Endodermal cell (in vitro differentiated cells): ENCODE measurements at places on chromosomes 1 and 21.

DNA sequence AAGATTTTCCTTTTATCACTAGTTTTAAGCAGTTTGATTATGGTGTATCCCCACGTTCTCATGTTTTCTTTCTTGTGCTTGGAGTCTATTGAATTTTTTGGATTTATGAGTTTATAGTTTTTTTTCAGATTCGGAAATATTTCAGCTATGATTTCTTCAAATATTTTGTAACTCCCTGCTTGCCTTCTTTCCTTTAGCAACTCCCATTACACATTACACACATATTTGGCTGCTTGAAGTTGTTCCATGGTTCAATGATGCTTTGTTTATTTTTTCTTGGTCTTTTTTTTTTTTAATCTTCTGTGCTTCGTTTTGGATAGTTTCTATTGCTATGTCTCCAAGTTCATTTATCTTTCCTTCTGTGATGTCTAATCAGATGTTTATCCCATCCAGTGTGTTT is 48.5 kb upstream of the WARS2 start:
- DNase-seq: no peak

DNA sequence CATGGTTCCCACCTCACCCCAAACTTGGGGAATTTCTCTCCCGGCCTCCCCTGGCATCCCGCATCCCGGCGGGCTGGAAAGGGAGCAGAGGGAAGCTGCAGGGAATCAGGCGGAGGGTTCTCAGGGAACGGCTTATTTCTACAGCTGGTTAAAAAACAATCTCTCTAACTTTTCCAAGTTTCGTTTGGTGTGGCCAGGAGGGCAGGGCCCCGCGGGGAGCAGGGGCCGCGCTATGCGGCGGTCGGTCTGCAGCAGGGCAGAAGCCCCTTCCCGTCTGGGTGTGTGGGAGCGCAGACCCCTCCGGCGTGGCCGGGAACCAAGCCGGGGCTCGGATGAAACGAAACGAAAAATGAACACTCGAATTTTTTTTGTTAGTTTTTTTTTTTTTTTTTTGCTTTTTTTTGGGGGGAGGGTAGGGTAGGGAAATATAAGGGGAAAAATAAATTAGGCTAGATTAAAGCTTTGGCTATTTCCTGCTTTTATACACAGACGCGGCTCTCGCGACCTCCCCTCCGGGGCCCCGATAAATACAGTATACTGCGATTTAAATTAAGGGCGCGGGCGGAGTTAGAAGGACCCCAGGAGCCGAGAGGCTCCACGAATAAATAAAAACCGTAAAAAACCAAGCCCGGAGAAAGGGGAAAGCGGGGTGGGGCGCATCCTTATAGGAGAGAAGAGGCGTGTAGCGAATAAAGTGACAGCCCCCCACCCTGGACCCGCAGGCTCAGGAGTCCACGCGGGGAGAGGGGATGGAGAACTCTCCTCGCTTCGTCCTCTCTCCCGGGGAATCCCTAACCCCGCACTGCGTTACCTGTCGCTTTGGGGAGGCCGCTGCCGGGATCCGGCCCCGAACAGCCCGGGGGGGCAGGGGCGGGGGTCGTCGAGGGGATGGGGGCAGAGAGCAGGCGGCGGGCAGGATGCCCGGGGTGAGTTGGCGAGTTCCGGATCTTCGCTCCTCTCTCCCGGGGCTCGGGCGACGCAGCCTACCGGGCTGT is 2.1 kb downstream of the POU3F1 start:
- DNase-seq: no peak

GRCh38 chr1:29708796-29709703 is 472.7 kb downstream of the PTPRU start:
- no peak for DNase-seq

GRCh38 chr21:44932408-44933181 is 7.2 kb upstream of the SLX9 start:
- peak; percentile 65 for DNase-seq

DNA sequence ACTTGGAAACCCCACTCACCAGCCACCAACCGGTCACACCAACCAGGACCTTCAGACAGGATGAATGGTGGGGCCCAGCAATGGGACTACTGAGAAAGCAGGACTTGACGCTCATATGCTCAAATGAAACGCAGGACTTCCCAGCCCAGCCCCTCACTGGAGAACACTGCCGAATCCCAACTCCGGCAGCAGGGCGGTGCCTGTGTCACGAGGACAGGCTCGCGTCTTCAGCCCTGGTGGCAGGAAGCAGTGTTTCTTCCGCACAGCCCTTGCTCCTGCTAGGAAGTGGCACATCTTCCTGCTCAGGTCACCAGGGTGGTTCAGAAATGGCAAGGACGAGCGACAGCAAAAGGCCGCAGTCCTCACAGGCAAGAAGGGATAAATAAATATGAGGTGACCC is 38.9 kb downstream of the CD58 start:
- no peak for DNase-seq

GRCh38 chr21:39842741-39843459 is 24.3 kb upstream of the PCP4 start:
- DNase-seq: no peak

DNA sequence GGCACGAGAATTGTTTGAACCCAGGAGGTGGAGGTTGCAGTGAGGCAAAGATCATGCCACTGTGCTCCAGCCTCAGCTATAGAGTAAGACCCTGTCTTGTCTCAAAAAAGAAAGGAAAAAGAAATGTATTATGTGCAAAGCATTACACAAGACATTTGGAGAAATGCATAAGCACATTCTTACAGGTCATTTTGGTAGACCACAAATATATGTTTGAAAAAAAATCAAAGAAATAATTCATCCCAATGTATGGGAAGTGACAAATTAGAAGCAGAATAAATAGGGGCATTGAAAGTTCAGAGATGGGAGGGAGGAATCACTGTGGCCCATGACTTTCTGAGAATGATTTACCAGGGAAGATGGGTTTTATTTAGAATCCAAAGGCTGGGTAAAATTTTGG is 283.5 kb upstream of the ADAMTS5 start:
- DNase-seq: no peak

GRCh38 chr1:202015662-202015937 is 5.2 kb downstream of the ELF3 start:
- DNase-seq: no peak

DNA sequence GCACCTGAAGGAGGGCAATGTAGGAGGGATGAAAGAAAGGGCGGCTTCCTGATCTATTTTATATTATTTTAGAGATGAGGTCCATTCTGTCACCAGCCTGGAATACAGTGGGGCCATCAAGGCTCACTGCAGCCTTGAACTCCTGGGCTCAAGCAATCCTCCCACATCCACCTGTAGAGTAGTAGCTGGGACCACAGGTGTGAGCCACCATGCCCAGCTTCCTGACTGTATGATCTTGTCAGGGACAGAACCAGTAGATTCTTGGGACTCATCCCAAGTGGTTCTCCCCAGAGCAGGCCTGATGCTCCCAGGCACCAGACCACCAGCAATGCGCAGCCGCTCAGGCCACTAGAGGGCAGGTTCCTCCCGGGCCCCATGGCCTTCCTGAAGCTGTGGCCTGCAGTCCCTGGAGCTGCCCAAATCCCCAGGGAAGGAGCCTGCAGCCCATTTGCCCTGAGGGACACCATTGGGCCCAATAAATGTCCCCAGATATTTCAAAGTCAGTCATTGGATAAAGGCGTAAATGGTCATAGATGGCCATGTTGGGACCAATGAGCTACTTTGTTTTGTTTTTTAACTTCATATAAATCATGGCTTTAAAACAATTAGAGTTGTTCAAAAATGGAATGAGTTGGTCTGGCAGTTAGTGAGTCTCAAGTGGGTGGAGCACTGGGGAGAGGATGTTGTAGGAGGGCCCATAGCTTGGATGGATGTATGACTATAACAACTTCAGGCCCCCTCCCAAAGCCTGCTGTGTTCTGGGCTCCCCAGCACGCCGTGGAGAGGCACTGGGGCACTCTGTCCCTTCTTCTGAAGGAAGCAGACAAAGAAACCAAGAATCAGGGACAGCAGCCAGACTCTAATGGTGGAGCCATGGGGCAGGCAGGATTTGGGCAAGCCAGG is 44.7 kb upstream of the GOLT1A start:
- DNase-seq: peak; percentile 94

GRCh38 chr1:47482786-47483185 is 44.9 kb downstream of the FOXD2 start:
- peak; percentile 17 for DNase-seq
